GM06990 (cell line): ENCODE measurements at places on chromosomes 12 and 14.

DNA sequence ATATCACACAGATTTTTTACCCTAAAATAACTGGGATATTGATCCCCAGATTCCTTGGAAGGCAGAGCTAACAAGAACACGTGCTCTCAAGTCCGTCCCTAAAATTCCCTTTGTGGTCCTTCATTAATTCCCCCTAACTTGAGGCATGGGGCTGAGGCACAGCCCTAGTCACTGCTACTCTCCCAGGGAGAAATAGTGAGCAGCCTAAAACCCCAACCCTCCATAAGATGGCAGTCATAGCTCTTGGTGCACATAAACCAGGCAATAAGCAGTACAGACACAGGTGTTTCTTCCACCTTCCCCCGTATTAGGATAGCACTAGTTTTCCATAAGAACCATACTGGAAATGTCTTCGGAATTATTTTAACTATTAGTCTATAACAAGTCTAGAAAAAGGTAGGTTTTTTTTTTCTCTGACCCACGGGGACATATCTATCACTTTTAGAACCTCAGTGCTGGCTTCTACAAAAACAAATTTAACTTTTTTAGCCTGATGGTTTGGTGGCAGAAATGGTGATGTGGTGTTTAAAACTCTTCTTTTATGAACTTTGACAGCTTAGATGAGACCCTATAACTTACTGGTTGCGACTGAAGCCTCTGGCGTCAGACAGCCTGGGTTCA, 3.1 kb upstream of the ARHGEF40 start:
- no peak for DNase-seq

- no peak for DNase-seq
Observed at GRCh38 chr14:70811050-70811449, 1.7 kb upstream of the MAP3K9 start.

DNA sequence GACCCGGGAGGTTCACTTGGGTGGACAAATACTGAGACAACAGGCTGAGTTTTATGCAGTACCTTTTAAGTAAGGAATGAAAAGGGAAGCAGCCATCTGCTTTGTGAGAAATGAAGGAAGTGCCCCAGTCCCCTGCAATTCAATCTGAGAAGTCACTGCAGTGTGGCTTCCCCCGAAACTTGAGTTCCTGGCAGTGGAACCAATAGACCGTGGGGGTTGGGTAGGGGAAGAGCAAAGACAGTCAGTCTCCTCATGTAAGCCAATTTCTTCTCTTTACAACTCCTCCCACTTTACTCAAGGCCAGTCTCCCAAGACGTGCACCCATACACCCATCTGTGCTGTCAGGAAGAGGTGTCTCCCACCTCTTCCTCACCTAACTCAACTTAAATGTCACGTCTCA, 206.5 kb downstream of the BCAT1 start:
- DNase-seq = peak; percentile 37

GRCh38 chr14:104968153-104968527, 10.0 kb downstream of the AHNAK2 start:
- no peak for DNase-seq

- DNase-seq = peak; percentile 22
Observed at GRCh38 chr14:65704850-65705249, 292.3 kb downstream of the FUT8 start.

GRCh38 chr12:46770501-46771183, 55.2 kb downstream of the SLC38A4 start:
- DNase-seq = no peak
